M059J (cell line): ENCODE measurements at places on chromosomes 1 and 21. TPM values are rescaled to one million over a fixed set of nuclear protein-coding genes. Genes with fewer than 3 reads are reported as not detected.
A peak's percentile ranks its signal among the peaks of the same experiment; 100 is the strongest.

DNA sequence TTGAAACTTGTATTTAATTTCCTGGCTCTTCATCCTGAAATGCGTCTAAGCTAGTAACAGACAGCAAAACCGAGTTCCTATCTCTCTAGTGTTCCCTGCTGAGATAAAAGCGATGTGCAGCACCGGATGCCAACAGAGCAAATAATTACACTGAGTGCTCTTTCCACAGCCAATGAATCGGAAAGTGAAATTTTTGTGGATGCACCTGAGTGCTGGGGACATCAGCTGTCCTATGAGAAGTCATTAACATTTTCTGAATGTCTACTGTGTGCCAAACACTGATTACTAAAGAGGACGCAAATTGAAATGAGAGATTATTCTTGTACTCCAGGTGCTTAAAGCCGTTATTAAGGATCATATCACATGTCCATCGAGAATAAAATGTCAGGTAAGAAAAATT lies 278.0 kb downstream of the RGS7 start:
- DNase-seq, result no peak

DNA sequence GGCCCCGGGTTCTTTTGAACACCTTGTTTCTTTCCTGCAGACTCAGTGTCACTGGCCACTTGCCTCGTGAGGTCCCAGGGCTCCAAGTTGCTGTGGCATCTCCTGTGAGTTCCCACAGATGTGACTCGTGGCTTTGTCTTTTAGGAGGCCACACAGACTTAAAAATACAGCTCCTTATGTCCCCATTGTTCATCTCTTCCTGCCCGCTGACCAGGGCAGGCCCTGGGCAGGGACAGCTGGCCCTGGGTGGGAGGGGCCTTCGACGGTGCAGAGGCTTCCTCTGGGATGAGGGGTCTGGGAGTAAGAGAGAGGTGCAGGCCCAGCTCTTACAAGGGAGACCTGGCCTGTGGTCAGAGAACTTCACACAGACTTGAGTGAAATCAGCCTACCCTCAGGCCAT lies 15.6 kb downstream of the LDLRAP1 start:
- no peak for DNase-seq

- DNase-seq, result no peak
These were observed 15.2 kb downstream of the ZNF697 start for GRCh38 chr1:119632841-119633240.

DNA sequence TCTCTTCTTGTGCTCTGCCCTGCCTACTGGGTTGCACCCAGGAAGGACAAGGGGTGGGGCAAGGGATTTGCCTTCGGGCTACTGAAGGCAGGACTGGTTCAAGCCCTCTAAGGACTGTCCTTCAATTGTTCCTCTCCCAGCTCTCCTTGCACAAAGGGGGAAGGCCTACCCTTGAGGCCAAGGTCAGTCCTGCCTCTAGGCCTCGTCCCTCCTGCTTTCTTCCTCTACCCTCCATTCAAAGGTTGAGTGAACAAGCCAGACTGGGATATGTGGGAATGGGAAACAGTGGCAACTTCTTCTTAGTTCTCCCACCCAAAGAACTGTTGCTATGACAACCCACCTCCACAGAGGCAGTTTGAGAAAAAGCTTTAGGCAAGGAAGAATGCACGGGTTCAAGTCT lies 2.7 kb downstream of the LURAP1 start:
- DNase-seq, result no peak

DNA sequence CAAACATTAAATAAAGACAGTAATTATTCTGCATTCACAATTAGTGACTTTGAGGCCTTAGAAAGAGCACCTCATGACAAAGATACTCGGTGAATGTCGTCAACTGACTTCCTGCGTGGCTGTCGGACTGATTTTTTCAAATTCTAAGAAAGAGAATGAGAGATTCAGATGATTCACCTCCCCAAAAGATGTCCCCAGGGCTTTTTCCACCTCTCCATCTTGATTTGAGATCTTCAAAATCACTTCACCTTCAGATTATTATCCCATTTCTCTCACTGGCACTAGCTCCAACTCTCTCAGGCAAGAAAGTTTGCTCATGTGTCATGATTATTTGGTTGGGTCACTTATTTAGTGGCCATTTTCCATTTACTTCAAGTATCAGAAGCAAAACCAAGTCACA lies 5.0 kb upstream of the EDEM3 start:
- DNase-seq, result peak; percentile 34

GRCh38 chr21:45156459-45156858 lies 82.1 kb downstream of the ADARB1 start:
- no peak for DNase-seq

DNA sequence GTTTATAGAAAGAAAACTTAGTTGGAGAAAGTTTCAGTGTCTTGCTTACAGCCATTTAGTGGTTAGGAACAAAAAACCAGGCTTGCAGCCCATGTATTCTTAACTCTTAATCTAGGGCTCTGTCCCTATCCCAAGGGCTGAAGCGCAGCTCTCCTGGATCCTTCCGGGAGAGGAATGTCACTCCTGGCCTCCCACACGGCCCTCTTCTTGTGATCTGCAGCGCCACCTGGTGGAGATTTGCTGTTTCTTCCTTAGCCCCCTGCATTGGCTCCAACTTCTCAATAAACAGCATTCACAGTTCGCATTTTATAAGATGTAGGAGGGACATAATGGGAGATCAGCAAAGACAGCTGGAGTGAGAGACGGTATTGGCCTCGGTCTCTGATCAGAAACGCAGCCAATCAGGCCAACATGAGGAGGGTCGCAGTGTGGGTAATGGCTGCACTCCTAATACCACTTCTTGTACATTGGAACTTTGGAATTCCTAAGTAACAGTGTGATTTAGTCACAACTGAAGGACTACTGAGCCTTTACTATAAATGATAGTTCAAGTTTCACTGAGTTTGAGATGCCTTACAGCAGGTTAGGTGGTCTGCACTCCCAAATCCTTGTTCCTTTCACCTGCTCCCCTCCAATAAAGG lies 283.4 kb downstream of the ASTN1 start:
- DNase-seq, result peak; percentile 64

GRCh38 chr1:167081594-167082156 lies 8.5 kb downstream of the GPA33 start:
- no peak for DNase-seq

- no peak for DNase-seq
These were observed 188.4 kb downstream of the CLIC6 start for GRCh38 chr21:34857122-34857713.

DNA sequence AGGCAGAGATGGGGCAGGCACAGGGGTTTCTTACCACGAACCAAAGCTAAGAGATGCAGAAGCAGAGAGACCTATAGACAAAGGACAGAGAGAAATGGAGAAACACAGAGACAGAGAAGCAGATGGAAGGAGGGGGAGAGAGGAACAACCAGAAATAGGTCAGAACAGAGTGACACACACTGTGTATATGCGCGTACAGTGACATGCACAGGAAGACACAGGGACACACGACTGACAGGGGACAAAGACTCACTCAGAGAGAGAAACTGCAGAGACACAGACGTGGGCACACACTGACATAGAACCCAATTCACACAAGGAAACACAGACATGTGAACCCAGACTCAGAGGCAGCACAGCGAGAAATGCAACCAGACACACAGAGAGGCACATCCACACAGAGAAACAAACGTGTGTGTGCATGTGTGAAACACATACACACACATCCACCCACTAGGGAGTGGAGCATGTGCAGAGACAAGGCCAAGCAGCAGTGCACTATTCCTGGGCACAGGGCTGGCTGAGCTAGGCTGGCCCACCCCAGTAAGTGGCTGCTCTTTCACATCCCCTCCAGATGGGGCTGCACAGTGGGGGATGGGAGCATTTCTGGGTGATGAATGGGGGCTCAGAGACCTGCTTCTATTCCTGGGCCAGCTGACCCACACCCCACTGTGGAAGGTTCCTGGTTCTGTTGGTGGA lies 123.4 kb upstream of the CSF3R start:
- no peak for DNase-seq

Gene CDC20
- 273 and 274 TPM in 2 replicates for total RNA-seq

Gene LINGO4
- total RNA-seq, result not detected in 2 replicates

Gene ATPAF1
- total RNA-seq, result 68.4 and 94.2 TPM in 2 replicates
